ENCODE measurements at places on chromosomes 5 and 9.

GRCh38 chr5:160297004-160297403, 15.4 kb downstream of the CCNJL start:
- no peak for DNase-seq

- no peak for DNase-seq
Observed at GRCh38 chr5:96714450-96714849, 52.3 kb downstream of the CAST start.

GRCh38 chr5:180330270-180330648, 22.9 kb downstream of the GFPT2 start:
- DNase-seq = no peak

GRCh38 chr5:40841068-40841805, at the start of gene CARD6:
Gene CARD6 (plus strand): TSS chr5:40841367. CDS start chr5:40841383, 16 bp downstream.
- peak; percentile 34 for DNase-seq

DNA sequence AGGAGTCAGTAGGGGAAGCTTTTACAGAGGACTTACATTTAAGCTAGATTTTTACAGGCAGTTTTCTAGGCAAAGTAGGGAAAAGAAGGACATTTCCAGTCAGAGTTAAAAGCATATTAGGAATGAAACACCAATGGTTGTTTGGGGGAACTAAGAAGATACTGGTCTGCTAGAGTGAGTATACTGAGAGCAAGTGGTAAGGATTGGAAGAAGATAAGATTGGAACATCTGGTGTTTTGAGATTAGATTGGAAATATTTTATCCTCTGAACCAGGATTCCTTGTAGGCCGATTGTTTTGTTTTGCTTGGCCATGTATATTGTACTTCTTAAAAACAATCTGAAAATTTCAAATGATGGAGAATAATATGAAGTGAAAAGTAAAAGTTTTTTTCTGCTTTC, 7.7 kb downstream of the FBXO38 start:
- no peak for DNase-seq

DNA sequence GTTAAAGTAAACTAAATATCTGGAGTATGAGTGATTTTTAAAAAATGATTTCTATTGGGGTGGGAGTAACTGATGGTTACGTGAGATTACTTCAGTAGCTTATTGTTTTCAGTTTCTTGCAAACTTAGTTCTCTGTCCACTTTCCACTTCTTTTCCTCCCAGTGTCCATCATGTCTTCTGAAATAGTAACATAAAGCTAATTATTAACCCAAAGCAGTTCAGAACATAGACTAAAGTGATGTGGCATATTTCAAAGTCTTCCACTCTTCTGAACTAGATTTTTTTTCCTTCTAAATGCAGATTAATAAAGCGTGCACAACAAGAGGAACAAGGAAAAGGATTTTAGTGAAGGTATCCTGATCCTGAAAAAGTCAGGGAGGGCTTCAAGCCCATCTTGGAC, 114.1 kb downstream of the MAN2A1 start:
- DNase-seq = no peak
